ENCODE measurements at places on chromosomes 1 and 21.

GRCh38 chr1:2611621-2612437, 21.0 kb downstream of the MMEL1 start:
- DNase-seq, result no peak
- no peaks in the 10 kb centered on the region for H3K36me3 ChIP-seq

DNA sequence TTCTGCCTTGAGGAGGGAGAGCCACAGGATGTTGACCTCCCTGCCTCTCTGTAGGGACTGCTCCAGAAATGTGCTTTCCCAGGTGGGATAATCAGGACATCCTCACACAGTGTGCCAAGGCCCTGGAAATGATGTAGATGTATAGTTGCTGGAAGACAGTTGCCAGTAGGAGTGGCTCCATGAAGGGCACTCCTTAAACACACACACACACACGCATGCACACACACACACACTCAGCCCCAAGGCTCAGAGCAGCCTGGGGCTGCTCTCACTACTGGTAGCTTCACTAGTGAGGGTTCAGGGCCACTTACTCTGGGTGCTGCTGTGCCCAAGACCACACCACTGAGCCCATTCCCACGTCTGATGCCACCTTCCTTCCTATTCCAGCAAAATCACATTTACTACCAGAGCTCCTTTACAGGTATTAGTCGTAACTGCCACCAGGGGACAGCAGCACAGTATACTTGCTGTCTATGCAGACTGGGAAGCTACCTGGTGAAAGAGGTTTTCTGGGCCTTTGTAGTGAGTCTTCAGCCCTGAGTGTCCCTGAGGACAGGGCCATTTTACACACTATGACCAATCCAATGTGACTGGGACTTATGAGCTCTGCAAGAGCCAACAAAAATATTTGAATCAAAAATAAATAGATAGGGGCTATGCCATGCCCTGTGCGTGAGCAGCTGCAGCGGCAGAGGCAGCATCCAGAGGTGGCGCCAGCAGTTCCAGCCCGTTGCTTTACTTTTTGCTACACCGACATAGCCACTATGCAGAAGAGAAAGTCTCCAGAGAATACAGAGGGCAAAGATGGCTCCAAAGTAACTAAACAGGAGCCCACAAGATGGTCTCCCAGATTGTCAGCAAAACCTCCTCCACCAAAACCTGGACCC, 15.0 kb downstream of the CRNN start:
- H3K27ac ChIP-seq, result no peak overlapping the region
- H3K36me3 ChIP-seq, result no peaks in the 10 kb centered on the region
- H3K27me3 ChIP-seq, result no peaks in the 10 kb centered on the region
- H3K4me1 ChIP-seq, result no peaks in the 10 kb centered on the region
- no peak for DNase-seq

GRCh38 chr21:18603261-18603660, 199.7 kb upstream of the TMPRSS15 start:
- DNase-seq, result no peak
- H3K27me3 ChIP-seq, result no peaks in the 10 kb centered on the region
- H3K27ac ChIP-seq, result no peak overlapping the region

DNA sequence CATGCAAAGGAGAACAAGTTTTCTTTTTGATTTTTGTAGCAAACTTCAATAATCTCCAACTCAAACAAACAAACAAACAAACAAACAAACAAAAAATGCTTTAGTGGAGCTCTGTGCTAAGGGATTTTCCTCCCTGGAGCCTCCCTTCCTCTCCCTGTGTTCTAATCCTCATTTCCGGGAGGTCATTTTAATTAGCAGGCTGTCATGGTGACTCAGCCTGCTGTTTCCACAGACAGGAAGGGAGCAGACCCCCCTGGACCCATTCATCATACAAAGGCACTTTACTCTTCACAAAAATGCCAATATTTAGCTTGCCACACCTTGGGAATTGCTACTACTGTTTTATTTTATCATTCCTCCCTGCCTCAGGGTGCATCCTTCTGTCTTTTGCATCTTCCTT, 61.0 kb upstream of the SPATA6 start:
- H3K27me3 ChIP-seq, result no peaks in the 10 kb centered on the region
- no peak overlapping the region for H3K4me3 ChIP-seq
- H3K27ac ChIP-seq, result no peak overlapping the region
- DNase-seq, result no peak
- no peaks in the 10 kb centered on the region for H3K36me3 ChIP-seq
